ENCODE measurements at places on chromosomes 12 and 14.

- DNase-seq = no peak
Observed at GRCh38 chr12:91182636-91183455, at the start of gene DCN. DCN (minus strand) TSS chr12:91182817; CDS start chr12:91178552, 4,265 bp downstream.

- DNase-seq = no peak
Observed at GRCh38 chr12:108495823-108496579, 19.1 kb upstream of the FICD start.

DNA sequence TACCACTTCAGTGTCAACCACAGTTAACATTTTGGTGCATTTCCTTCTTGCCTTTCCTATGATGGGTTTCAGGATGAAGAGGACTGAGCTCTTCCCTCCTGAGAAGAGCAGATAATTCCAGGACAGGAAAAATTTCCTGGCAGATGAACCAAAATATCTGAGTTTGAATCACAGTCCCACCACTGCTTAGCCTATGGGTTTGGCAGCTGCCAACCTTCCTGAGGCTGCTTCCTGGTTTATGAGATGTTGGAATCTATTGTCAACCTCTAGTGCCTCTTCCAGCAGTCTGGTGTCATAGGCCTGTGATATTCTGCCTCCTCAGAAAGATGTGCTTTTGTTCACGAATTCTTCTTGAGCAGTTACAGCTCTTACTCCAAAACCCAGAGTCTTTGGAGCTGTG is 197.4 kb upstream of the FRMD6 start:
- no peak for DNase-seq

DNA sequence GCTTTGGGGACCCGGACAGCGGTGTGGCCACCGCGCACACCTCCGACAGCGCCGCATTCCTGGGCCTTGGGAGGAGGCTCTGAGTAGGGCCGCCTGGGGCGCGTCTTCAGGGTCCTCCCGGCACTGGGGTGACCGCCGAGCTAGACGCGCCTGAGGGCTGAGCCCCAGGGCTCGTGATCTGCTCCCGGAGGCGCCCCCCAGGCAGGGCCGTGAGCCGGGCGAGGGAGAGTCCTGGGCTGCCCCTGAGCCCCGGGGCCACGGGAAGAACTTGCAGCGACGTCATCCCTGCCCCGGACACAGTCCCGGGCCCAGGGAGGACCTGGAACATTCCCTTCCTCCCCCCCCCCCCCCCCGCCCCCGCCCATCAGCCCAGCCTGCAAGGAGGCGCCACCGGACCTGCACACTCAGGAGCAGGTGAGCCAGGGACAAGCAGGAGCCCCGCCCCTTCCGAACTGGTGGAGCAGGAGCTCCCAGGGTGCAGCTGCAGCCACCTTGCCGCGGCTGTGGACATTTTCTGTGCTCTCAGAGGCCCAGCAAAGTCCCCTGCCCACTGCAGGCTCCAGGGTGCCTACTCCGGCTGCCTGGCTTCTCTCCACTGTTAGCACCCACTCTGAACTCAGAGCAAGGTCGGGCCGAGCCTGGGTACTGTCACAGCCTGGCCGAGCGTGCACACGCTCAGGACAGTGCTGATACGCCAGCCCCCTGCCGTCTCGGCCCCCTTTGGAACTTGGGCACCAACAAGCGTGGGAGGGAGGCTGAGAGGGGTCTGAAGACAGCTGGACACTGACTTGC is 50.7 kb downstream of the A2M start:
- peak; percentile 99 for DNase-seq

DNA sequence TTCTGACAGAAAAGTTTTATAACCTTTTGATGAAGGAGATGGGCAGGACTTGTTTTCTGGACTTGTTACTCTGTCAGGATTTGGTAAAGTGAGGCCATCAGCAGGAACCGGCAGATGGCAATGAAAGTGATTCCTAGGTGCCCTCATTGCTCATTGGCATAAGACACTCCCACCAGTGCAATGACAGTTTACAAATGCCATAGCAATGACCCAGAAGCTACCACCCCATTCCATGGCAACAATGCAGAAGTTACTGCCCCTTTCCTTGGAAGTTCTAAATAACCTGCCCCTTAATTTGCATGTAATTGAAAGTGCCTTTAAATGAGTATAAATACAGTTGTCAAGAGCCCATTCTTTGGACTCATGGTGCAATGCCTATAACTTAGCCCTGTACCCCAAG is 222.6 kb downstream of the CEP128 start:
- DNase-seq = no peak

GRCh38 chr12:27289414-27289813 is 43.2 kb upstream of the BMAL2 start:
- DNase-seq = no peak

- no peak for DNase-seq
Observed at GRCh38 chr12:25529738-25530137, 23.3 kb downstream of the LMNTD1 start.

DNA sequence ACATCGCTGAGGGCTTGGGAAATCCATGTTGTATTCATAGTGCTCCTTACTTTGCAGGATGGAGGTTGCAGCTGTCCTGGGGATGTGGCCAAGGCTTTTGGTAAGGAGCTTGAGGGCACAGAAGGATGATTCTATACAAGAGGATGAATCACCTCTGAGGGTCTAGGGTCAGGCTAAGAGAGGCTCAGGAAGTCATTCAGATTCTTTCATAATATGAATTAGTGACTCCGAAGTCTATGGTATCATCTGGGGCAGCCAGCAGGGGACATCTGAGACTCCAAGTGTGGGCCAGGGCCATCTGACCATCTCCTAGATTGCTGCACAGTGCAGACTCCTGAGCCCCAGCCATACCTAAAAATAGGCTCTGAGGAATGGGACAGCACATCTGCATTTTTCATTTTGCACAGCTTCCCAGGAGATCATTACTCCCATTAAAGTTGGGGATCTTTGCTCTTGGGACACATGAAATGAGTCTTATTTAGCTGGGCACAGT is 4.8 kb downstream of the GMPR2 start:
- no peak for DNase-seq

DNA sequence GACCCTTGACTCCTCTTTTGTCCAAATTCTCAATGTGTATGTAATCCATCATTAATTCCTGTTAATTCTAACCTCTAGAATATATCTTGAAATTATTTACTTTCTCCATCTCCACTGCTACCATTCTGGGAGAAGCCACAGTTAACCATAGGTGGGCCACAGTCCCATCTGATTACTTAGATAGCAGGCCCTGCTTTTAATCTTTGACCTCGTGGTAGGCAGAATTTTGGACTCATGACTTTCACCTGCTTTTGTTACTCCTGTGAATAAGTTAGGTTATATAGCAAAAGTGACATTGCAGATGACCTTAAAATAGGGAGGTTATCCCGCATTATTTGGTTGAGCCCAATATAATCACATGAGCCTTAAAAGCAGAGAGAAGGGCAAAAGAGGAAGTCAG is 264.2 kb downstream of the GPHN start:
- DNase-seq = no peak

GRCh38 chr12:7123806-7124522 is 4.7 kb downstream of the RBP5 start:
- DNase-seq = no peak

DNA sequence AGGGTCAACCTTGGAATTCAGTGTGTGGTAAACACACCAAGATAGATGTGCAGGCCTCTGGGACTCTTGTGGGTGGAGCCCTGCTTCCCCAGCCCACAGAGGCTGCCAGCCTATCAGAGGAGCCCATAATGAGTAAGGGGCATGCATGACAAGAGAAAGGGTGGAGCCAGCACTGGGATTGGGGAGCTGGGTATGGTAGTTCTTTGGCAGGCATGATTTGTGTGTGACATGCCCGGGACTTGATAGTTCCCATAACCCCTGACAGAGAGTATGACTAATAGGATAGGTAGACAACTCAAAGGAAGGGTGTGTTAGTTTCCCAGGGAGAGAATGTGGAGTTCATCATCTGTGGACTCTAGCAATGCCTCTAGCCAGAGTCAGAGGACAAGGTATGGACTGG is 143.0 kb downstream of the EMP1 start:
- peak; percentile 98 for DNase-seq

- DNase-seq = no peak
Observed at GRCh38 chr12:92989715-92990484, 60.8 kb upstream of the EEA1 start.

DNA sequence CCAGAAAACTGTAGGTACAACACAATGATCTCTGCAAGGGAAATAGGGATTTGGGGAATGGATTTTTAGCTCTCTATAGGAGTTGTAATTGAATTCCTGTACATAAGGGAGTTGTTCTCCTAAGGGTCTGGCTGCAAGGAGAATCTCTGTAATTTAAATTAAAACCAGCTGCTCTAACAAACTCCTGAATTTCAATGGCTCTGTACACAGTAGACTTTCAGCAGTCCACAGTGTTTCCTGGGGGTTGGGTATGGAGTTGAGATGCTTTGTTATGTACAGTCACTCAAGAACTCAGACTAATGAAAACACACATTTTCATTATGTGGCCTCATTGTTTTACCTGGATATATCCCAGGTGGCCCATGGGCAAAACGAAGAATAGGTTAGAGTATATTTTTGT is 93.2 kb downstream of the NAV3 start:
- DNase-seq = no peak

GRCh38 chr12:105355752-105356151 is 25.3 kb downstream of the C12orf75 start:
- no peak for DNase-seq

DNA sequence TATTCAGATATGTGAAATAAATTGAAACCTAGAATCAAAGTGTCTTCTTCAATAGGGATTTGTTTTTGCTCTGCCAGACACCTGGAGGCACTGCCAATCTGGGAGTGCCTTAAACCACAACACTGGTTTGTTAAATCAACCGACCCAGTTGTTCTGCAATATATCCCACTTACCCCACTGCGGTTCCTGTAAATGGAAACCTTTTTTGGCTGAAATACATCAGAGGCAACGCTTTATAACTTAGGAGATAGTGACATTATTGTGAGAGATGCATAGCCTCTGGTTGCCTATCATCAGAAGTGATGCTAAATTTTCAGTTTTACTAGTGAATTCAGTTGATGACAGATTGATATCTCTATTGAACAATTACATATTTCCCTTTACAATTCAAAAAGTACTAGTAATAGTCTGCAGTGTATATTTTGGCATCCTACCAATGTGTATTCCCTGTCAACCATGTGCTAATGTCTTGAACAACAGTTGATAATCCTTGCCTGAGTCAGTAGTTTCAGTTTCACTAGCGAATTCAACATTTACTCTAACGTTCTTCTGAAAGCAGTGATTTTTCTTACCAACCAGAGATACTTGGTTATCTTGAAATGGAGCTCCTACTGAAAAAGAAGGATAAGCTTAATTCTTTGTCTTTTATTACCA is 30.5 kb downstream of the PPP2R5C start:
- DNase-seq = no peak

DNA sequence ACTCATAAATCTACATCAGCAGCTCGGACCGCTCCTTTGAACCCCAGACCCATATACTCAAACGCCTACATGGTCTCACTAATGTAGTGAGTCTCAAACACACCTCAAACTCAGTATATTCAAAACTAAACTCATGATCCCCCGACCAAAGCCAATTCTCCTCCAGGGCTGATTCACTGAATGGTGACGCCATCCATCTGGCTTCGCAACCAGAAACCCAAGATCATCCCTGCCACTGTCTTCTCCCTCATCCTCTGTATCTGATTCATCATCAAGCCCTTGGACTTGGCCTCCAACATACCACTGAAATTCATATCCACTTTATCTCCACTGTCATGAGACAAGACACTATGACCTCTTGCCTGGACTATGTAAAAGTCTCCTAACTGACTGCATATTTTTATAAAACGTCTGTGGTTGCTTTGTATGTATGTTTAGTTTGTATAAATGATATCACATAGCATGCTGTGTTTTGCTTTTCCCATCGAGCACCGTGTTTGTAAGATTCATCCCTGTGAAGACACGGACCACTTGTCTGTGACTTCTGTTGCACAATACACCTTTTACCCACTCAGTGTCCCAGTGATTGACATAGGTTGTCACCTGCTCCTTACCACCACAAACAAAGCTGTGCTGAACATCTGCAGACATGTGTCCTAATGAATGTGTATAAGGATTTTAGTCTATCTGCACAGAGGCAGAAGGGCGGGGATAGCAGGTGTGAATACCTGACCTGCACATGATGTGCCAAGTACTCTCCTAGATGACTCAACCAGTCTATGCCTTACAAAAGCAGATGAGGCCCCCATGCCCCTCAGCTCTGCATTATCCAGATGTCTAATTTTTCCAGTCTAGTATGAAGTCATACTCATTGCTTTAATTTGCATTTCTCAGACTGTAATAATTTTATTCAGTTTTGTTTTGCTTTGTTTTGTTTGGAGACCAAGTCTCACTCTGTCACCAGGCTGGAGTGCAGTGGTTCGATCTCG is 76.9 kb downstream of the VWF start:
- DNase-seq = no peak

- peak; percentile 25 for DNase-seq
Observed at GRCh38 chr12:52637299-52637698, 14.7 kb downstream of the KRT2 start.

DNA sequence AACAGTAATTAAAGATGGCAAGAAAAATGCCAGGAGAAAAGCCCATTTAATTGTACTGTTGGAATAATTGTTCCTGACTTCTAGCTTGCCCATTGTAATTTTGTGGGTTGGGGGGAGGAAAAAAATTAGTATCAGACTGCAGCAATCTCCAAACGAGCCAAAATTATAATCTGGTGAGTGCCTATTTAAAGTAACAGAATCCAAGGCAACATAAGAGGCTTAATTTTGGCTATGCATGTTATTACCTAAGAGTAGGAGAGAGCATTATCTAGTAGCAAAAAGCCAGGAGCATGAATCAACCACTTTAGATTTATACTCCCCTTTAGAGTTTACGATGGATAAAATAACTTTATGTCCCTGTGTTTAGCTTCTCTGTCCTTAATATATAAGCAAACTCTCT is 14.6 kb upstream of the DENND5B start:
- DNase-seq = no peak

DNA sequence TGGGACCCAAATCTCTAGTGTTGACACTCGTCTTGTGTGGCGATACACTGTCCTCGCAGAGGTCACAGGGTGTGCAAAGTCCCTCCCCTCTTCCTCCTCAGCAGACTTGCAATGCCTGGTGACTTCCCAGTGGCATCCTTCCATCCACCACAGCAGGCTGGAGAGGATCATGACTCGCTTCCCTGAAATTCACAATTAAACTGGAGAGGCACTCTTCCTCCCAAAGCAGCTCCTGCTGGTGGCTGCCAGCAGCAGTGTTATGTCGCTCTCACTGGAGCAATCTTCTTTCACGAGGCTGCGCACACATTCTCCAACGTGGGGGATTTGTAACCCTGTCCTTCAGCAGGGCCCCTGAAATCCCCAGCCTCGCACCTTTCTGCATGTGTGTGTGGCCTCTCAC is 145.2 kb upstream of the TMCC3 start:
- peak; percentile 98 for DNase-seq

- DNase-seq = peak; percentile 69
Observed at GRCh38 chr12:109718390-109718789, 4.8 kb downstream of the FAM222A start.

GRCh38 chr14:53055003-53055402 is 98.1 kb downstream of the DDHD1 start:
- DNase-seq = no peak
